Activated CD8-positive, alpha-beta T cell treated with anti-CD3 and anti-CD28 coated beads, Interleukin-2, amount 10 ng/mL, durations not matched to agents 7 days and 5 days (primary cell): ENCODE measurements at places on chromosomes 12 and 14. TPM values are rescaled to one million over a fixed set of nuclear protein-coding genes. Genes with fewer than 3 reads are reported as not detected.

GRCh38 chr14:95229749-95230148 is 72.4 kb upstream of the DICER1 start:
- H3K27ac ChIP-seq = no peak overlapping the region
- H3K27me3 ChIP-seq = no peaks in the 10 kb centered on the region
- H3K36me3 ChIP-seq = no peaks in the 10 kb centered on the region
- no peak overlapping the region for H3K4me3 ChIP-seq

JPH4 gene
- not detected for total RNA-seq

GRCh38 chr14:50407111-50407812 is 10.6 kb upstream of the CDKL1 start:
- peaks cover 4% of the 10 kb centered on the region for H3K4me1 ChIP-seq
- no peak for DNase-seq
- H3K27me3 ChIP-seq = no peaks in the 10 kb centered on the region
- no peak overlapping the region for H3K4me3 ChIP-seq

GRCh38 chr12:99609455-99610181 is 37.9 kb upstream of the GARIN6 start:
- no peaks in the 10 kb centered on the region for H3K27me3 ChIP-seq
- H3K36me3 ChIP-seq = no peaks in the 10 kb centered on the region
- no peak overlapping the region for H3K4me3 ChIP-seq
- H3K4me1 ChIP-seq = no peaks in the 10 kb centered on the region
- no peak for DNase-seq

HOXC9 gene
- not detected for total RNA-seq

DNA sequence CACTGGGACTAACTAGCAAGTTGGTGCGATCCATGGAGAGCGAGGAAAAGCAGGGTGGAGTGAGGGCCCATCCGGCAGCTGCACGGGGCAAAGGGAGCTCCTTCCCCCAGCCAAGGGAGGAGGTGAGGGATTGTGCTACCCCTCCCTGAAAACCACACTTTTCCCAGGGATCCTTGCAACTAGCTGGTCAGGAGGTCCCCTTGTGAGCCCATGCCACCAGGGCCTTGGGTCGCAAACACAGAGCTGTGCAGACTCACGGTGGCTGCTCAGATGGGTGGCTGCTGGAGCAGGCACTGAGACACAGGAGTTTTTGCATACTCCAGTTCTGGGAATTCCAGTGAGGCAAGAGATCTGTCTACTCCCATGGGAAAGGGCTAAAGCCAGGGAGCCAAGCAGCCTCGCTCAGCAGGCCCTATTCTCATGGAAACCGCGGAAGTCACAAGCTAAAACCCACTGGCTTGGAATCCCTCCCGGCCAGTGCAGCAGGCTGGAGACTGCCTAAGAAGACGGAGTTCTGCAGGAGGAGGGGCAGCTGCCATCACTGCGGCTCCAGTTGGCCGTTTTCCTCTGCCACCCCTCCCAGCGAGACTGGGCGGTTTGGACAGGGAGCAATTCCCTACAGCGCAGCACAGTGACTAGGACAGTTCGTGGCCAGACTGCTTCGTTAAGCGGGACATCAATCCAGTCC is 10.9 kb upstream of the ZNF705A start:
- no peak for DNase-seq
- H3K4me1 ChIP-seq = no peaks in the 10 kb centered on the region
- H3K27me3 ChIP-seq = peaks cover 42% of the 10 kb centered on the region

GRCh38 chr12:77116277-77116676 is 50.9 kb upstream of the E2F7 start:
- no peak overlapping the region for H3K4me3 ChIP-seq
- DNase-seq = no peak
- H3K27me3 ChIP-seq = no peaks in the 10 kb centered on the region
- H3K4me1 ChIP-seq = no peaks in the 10 kb centered on the region
- no peak overlapping the region for H3K27ac ChIP-seq
- H3K36me3 ChIP-seq = no peaks in the 10 kb centered on the region

- no peaks in the 10 kb centered on the region for H3K27me3 ChIP-seq
- no peak overlapping the region for H3K4me3 ChIP-seq
- no peak overlapping the region for H3K27ac ChIP-seq
These were observed 1922.3 kb upstream of the FLRT2 start for GRCh38 chr14:83607682-83608081.

GRCh38 chr12:50467439-50467838 is 37.3 kb upstream of the DIP2B start:
- H3K36me3 ChIP-seq = peaks cover 45% of the 10 kb centered on the region
- H3K4me1 ChIP-seq = no peaks in the 10 kb centered on the region
- H3K27ac ChIP-seq = no peak overlapping the region
- no peak for DNase-seq

DNA sequence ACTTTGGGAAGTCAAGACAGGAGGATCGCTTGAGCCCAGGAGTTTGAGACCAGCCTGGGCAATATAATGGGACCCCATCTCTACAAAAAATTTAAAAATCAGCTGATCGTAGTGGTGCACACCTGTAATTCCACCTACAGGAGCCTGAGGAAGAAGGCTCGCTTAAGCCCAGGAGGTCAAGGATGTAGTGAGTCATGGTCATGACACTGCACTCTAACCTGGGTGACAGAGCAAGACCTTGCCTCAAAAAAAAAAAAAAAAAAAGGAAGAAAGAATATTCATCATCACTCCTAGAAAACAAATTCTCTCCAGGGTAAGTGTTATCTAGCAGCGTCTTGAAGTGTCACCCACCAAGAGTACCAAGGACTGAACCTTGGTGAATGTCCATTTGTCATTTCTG is 34.2 kb upstream of the PLXNC1 start:
- no peak overlapping the region for H3K4me3 ChIP-seq
- no peaks in the 10 kb centered on the region for H3K27me3 ChIP-seq
- DNase-seq = no peak
- no peaks in the 10 kb centered on the region for H3K36me3 ChIP-seq

- DNase-seq = no peak
- H3K4me1 ChIP-seq = peaks cover 16% of the 10 kb centered on the region
- no peaks in the 10 kb centered on the region for H3K36me3 ChIP-seq
- H3K27me3 ChIP-seq = no peaks in the 10 kb centered on the region
- H3K4me3 ChIP-seq = no peak overlapping the region
These were observed 137.6 kb downstream of the ZFP36L1 start for GRCh38 chr14:68655021-68655831.

- peaks cover 8% of the 10 kb centered on the region for H3K4me1 ChIP-seq
- no peak overlapping the region for H3K27ac ChIP-seq
- no peak for DNase-seq
- no peaks in the 10 kb centered on the region for H3K27me3 ChIP-seq
These were observed 59.9 kb downstream of the DDHD1 start for GRCh38 chr14:53093206-53093605.

GRCh38 chr12:89703768-89704167 is 4.9 kb downstream of the ATP2B1 start:
- no peak overlapping the region for H3K27ac ChIP-seq
- H3K36me3 ChIP-seq = no peaks in the 10 kb centered on the region
- no peak for DNase-seq
- H3K27me3 ChIP-seq = no peaks in the 10 kb centered on the region
- no peak overlapping the region for H3K4me3 ChIP-seq
